ENCODE measurements at places on chromosomes 6 and 20. TPM values are rescaled to one million over a fixed set of nuclear protein-coding genes. Genes with fewer than 3 reads are reported as not detected.

GRCh38 chr20:16360668-16361067 lies 212.6 kb downstream of the KIF16B start:
- no peak for DNase-seq

DNA sequence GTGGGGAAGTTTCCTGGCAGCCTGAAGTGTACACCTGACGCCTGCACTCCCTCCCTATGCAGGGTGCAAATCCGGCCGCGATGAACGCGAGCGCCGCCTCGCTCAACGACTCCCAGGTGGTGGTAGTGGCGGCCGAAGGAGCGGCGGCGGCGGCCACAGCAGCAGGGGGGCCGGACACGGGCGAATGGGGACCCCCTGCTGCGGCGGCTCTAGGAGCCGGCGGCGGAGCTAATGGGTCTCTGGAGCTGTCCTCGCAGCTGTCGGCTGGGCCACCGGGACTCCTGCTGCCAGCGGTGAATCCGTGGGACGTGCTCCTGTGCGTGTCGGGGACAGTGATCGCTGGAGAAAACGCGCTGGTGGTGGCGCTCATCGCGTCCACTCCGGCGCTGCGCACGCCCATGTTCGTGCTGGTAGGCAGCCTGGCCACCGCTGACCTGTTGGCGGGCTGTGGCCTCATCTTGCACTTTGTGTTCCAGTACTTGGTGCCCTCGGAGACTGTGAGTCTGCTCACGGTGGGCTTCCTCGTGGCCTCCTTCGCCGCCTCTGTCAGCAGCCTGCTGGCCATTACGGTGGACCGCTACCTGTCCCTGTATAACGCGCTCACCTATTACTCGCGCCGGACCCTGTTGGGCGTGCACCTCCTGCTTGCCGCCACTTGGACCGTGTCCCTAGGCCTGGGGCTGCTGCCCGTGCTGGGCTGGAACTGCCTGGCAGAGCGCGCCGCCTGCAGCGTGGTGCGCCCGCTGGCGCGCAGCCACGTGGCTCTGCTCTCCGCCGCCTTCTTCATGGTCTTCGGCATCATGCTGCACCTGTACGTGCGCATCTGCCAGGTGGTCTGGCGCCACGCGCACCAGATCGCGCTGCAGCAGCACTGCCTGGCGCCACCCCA lies 1.2 kb downstream of the GPR6 start:
- DNase-seq = no peak

Gene COX7A2
- total RNA-seq = 260 TPM

Gene ALDH5A1
- total RNA-seq = 1.2 TPM

Gene SLC17A9
- total RNA-seq = not detected

Gene WFDC10B
- not detected for total RNA-seq

Gene APOM
- 2.9 TPM for total RNA-seq

All from myocyte (in vitro differentiated cells).